ENCODE measurements at places on chromosomes 2 and 18.

- DNase-seq = peak; percentile 52
These were observed 46.0 kb downstream of the SLC66A2 start for GRCh38 chr18:79905389-79905911.

DNA sequence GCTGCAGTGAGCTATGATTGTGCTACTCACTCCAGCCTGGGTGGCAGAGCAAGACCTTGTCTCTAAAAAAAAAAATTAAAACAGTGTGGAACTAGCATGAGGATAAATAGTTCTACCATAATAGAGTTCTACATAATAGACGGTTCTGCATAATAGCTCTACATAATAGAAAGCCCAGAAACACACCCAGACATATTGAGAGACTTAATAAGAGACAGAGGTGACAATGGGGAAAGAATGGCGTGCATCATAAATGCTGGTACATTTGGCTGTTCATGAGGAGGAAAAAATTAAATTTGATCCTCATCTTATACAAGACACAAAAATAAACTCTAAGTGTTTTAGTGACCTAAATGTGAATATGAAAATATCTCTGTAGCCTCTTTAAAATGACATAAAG, 58.5 kb downstream of the PTRHD1 start:
- no peak for DNase-seq

GRCh38 chr2:210523650-210524289, 32.6 kb upstream of the CPS1 start:
- no peak for DNase-seq

- no peak for DNase-seq
These were observed 112.4 kb upstream of the ID2 start for GRCh38 chr2:8569332-8569930.

- DNase-seq = no peak
These were observed 85.7 kb upstream of the EPAS1 start for GRCh38 chr2:46211461-46211860.

DNA sequence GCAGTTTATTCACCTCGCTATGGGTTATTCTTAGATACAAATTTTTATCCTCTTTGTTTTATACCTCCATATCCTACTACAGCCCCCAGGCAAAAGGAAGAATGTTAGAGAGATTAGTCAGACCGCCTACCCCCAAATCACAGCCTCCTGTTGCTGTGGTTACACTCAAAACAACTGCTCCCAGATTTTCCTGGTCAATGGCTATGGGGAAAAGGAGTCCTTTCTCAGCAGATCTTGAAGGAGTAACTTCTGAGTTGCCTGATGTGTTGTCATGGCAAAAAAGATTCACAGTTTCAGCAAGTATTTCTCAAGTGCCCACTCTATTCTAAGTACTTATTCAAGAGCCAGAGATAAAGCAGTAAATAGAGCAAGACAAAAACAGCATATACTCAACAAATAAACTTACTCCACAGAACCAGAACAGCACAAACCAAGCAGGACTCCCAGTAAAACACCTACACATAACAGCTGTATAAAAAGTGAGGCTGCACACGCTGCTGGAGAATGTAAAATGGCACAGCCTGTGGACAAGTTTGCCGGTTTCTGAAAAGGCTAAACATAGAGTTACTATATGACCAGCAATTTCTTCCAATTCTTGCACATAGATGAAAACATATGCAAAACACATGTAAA, 104.8 kb downstream of the NOL10 start:
- DNase-seq = no peak

DNA sequence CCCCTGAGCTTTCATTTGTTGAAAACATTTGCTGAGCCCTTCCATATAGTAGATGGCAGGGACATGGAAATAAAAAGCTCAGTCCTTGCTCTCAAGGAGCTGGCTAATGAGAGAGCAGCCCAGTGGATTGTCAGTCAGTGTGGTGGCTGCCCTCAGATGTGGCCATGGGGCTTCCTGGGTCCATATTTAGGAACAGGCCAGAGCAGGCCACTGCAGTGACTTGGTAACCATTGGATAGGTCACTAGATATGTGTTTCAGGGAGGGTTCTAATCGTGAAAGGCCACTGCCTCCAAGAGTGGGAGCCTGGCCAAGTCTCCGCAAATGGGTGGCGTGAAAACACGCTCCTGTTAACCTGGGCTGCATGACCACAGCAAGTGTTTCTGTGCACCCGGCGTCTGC, 37.4 kb downstream of the NPAS2 start:
- no peak for DNase-seq

DNA sequence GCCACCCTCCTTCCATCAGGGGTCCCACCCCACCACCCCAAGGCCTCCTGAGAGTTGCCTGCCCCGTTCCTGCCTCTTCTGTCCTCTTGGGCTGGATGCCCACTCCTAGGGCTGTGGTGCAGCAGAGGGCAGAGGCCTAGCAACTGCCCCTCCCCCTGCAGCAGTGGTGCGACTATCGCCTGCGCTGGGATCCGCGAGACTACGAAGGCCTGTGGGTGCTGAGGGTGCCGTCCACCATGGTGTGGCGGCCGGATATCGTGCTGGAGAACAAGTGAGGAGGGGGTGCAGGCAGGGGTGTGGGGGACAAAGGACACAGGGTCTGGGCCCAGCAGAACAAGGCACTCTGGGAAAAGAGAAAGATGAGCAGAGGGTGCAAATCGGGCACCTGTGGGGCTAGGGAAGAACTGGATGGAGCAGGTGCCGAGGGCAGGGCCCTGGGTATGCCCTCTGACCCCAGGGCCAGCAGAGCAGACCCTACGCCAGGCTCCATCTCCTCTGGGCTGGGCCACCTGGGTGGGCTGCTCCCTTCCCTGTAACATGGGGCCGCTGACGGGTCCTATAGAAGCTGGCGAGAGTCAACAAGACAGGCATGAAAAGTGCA, 1.0 kb downstream of the CHRNG start:
- no peak for DNase-seq

GRCh38 chr2:10909050-10909995, 2.4 kb upstream of the KCNF1 start:
- no peak for DNase-seq

GRCh38 chr2:177712462-177712861, 319.9 kb downstream of the AGPS start:
- no peak for DNase-seq

GRCh38 chr18:55821219-55821618, 233.2 kb upstream of the TCF4 start:
- DNase-seq = no peak

- DNase-seq = no peak
These were observed 72.3 kb downstream of the SPTBN1 start for GRCh38 chr2:54528311-54528955.

GRCh38 chr2:196502386-196502785, 137.1 kb upstream of the CCDC150 start:
- DNase-seq = no peak

GRCh38 chr18:63149302-63149587, 170.3 kb downstream of the BCL2 start:
- DNase-seq = no peak

DNA sequence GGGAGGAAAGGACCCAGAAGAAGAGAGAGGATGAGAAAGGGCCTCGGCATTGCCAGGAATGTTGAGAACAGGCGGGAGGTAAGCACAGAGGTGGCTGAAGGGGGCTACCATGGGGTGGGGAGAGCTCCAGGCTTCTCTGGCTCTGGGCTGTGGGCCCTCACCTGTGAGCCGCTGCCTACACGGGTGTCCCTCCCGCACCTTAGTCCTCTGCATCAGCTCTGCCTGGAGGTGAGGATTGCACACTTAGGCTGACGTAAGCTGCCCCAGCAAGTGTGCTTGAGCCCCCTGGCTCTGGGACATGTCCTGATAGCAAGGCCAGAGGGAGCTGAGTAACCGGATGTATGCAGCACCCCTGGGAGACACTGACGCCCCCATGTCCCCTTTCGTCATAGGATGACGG, 33.9 kb downstream of the TMEM18 start:
- DNase-seq = peak; percentile 38

DNA sequence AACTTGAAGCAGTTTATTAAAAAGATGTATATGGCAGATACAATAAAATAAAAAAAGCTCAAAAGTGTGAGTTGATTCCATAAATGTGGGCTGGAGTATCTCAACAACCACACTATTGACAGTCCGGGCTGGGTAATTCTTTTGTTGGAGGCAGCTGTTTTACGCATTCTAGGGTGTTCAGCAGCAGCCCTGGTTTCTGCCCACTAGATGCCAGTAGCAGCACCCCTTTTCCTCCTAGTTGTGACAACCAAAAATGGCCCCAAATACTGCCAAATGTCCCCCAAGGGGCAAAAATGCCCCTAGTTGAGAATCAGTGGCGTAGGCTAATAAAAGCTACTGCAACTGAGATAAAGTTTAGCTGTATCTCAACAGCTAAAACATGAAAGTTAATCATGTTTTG, 44.8 kb downstream of the CHMP3 start:
- DNase-seq = no peak

- DNase-seq = no peak
These were observed 28.5 kb downstream of the PIKFYVE start for GRCh38 chr2:208294482-208295024.

- DNase-seq = peak; percentile 68
These were observed 1.2 kb upstream of the AFTPH start for GRCh38 chr2:64522843-64523428.

DNA sequence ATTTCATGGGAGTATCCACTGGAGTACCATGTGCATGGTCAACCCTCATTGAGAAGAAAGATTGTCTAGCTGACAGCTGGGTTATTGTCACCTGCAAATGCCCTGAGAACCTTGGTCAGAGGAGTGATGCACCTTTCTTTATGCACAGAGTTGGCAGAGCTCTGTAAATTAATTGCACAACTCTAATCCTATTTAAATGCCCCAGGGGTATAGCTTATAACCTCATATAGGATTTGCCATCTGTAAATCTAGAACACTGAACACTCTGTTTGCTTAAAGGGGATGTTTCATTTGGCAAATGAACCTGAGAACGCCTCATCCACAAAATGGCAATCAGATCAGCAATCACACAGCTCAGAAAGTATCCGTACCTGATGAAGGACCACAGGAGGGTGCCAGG, 71.8 kb upstream of the SP5 start:
- DNase-seq = no peak

DNA sequence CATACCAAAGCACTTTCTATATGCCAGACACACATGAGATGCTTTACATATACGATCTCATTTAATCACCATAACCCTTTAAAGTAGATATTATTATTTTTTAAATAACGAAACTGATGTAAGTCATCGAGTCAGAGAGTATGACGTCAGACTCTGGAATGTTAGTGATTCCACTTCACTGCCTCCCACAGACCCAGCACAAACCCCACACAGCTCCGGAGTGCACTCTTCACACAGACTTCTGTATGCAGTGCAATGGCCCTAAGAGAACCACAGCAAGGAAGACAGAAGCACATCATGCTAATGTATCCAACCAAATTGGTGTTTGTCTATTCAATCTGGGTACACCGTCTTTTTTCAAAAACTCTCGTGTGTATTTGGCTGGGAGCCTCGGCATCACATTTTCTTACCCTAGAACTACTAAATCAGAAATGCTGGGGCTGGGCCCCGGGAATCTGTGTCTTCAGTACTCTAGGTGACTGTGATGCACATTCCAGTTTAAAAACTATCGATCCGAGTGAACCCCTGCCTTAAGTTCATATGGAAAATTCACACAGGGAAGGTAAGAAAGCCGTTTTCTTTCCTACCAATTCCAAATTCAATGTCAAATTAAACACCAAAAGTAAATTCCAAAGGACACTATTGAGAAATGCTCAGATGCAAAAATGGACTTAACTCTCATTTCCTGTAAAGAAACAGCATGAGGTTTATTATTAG, 117.7 kb upstream of the ACVR1C start:
- no peak for DNase-seq

GRCh38 chr18:489244-490023, 11.1 kb downstream of the COLEC12 start:
- DNase-seq = no peak

DNA sequence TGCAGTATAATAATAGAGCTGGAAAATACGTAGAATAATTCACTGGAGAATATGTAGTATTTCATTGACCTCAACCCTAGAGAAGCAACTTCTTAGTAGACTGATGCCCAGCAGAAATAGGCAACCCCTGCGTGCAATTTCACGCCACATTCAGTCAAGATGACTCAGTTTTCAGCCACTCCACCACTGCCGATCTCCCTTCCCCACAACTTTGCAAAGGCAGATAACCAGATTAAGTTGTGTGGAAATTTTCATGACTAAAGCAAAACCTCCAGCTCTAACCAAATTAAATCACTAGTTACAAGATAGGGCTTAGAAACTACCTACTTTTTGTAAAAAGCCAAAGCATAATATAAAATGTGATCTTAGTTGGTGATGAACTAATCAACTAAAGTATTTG, 63.3 kb upstream of the STK17B start:
- peak; percentile 76 for DNase-seq
